ENCODE measurements at places on chromosomes 3 and 15.

DNA sequence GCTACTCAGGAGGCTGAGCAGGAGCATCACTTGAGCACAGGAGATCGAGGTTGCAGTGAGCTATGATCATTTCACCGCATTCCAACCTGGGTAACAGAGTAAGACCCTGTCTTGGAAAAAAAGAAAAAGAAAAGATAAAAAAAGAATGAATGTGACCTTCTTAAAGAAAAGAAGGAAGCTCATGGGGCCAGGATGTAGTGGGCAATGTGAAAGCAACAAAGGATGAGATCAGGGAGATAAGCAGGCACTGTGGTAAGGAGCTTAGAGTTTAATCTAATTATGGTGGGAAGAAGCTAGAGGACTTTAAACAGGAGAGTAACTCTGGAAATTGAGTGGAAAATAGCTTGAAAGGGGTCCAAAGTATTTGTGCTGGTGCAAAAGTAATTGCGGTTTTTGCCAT lies 231.6 kb upstream of the UBE2E2 start:
- H3K27ac ChIP-seq: no peak overlapping the region
- H3K4me3 ChIP-seq: no peak overlapping the region
- no peak for DNase-seq
- peaks cover 2% of the 10 kb centered on the region for H3K4me1 ChIP-seq
- H3K36me3 ChIP-seq: no peaks in the 10 kb centered on the region

GRCh38 chr3:359672-360071 lies 163.1 kb downstream of the CHL1 start:
- no peaks in the 10 kb centered on the region for H3K27me3 ChIP-seq
- H3K27ac ChIP-seq: no peak overlapping the region
- DNase-seq: no peak
- no peaks in the 10 kb centered on the region for H3K4me1 ChIP-seq

- peaks cover 27% of the 10 kb centered on the region for H3K27me3 ChIP-seq
- no peak overlapping the region for H3K27ac ChIP-seq
- no peaks in the 10 kb centered on the region for H3K36me3 ChIP-seq
- H3K4me1 ChIP-seq: no peaks in the 10 kb centered on the region
- no peak for DNase-seq
- H3K4me3 ChIP-seq: no peak overlapping the region
Observed at GRCh38 chr3:53570081-53570480, 75.7 kb downstream of the CACNA1D start.

GRCh38 chr15:75164625-75165350 lies 36.9 kb upstream of the C15orf39 start:
- H3K36me3 ChIP-seq: peaks cover 22% of the 10 kb centered on the region
- peaks cover 30% of the 10 kb centered on the region for H3K4me1 ChIP-seq
- DNase-seq: no peak
- H3K4me3 ChIP-seq: no peak overlapping the region
- H3K27me3 ChIP-seq: no peaks in the 10 kb centered on the region

DNA sequence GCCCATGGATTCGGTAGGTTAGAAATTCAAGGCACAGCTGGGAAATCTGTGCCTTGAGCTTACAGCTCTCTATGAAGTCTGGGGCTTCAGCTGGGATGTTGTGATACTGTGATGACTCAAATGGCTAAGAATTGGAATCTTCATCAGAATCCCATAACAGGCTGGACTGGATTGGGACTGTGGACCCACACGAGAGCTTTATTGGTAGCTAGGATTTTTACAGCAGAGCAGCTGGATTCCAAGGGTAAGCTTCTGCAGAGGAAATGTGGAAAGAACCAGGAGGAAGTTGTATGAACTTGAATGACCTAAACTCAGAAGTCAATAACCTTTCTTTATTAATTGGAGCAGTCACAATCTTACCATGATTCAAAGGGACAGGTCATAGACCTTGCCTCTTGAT lies 1187.1 kb downstream of the ROBO1 start:
- H3K36me3 ChIP-seq: no peaks in the 10 kb centered on the region
- H3K4me3 ChIP-seq: no peak overlapping the region
- H3K27me3 ChIP-seq: no peaks in the 10 kb centered on the region
- no peak for DNase-seq
- no peaks in the 10 kb centered on the region for H3K4me1 ChIP-seq

- peaks cover 24% of the 10 kb centered on the region for H3K4me1 ChIP-seq
- peaks cover 4% of the 10 kb centered on the region for H3K36me3 ChIP-seq
- no peak overlapping the region for H3K27ac ChIP-seq
- peaks cover 42% of the 10 kb centered on the region for H3K27me3 ChIP-seq
- H3K4me3 ChIP-seq: no peak overlapping the region
- no peak for DNase-seq
Observed at GRCh38 chr15:41511331-41511898, 2.2 kb downstream of the LTK start.

- peaks cover 14% of the 10 kb centered on the region for H3K36me3 ChIP-seq
- DNase-seq: no peak
- peak overlapping the region; percentile 47 for H3K27ac ChIP-seq
Observed at GRCh38 chr3:188283347-188283746, 129.4 kb downstream of the LPP start.
